ENCODE measurements at places on chromosomes 3 and 15.

GRCh38 chr3:163132111-163132510 is 1635.5 kb downstream of the OTOL1 start:
- DNase-seq: no peak

DNA sequence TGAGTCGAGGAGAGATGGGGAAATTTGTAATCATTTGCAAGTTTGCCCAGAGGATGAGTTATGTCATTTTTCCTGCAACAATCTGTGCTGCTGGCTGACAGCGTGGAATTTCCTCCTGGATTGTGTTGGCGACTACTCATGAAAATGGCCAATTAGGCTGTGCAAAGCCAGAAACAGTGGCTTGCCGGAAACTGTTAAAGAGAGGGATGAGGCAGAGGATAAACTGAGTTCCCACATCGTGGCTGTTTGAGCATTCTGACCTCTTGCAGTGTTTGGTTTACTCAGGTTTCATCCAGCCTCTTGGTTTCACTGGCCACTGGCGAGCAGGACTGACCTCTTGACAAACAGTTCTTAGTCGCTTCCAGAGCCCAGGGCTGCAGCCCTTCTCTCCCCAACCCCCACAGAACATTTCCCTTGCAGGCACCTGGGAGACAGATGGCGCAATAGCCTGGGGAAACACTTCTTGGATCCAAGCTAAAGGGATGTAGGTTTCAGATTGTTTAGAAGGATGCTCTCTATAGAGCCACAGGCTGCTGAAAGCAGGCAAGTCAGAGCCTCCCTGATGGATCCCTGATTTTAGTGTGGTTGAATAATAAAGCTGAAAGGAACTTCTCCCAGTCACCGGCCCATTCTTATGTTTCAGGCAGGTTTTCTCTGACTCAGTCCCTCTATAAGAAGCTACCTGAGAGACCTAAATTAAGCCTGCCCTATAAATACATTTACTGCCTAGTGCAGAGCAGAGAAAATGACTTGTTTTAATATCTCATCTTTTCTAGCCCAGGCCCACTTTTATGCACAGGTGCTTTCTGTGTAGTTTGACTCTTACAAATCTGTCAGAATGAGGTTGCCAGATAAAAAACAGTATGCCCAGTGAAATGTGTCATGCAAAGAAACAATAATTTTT is 92.8 kb upstream of the UBE2E1 start:
- DNase-seq: no peak

DNA sequence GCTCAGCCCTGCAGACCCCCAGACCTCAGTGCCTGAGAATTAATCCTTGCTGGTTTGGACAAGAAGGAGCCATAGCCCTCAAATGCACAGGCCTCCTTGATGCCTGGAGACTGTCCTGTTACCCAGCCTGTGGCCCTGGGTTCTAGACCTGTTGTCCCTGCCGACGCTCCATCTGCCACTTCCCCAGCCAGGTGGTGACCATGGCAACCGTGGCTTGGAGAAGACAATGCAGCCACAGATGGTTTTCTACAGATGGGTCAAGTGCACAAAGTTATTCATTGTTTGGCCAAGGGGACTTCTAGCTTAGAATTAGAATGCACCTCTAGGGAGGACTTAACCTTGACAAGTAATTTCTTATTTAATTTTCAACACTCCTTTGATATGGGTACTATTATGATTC is 297.1 kb downstream of the UACA start:
- no peak for DNase-seq

- no peak for DNase-seq
These were observed 23.1 kb downstream of the RAB27A start for GRCh38 chr15:55266547-55266946.

- no peak for DNase-seq
These were observed 193.3 kb upstream of the ZNF717 start for GRCh38 chr3:75978686-75979085.

- DNase-seq: no peak
These were observed 106.6 kb upstream of the PTPRG start for GRCh38 chr3:61454801-61455200.

GRCh38 chr15:76344893-76345582 is 8.5 kb downstream of the ISL2 start:
- DNase-seq: no peak

DNA sequence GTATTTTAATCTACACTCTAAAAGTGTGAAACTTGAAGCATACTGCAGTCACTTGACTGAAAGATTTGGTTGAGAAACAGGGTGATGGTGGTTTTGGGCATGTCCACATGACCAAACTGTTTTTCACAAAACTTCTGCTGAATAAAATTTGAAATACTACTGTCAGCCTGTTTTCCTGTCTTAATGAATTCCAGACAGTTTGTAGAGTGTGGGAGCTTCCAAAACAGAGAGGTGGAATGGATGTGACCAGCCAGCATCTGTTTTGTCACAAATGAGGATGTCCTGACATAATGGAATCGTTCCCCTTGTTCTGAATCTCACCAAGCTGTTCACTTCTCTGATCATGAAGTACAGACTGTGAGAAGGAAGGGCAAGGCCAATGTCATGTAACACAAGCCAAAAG is 11.8 kb downstream of the MITF start:
- no peak for DNase-seq

GRCh38 chr15:53808058-53808706 is 48.7 kb upstream of the WDR72 start:
- DNase-seq: no peak

DNA sequence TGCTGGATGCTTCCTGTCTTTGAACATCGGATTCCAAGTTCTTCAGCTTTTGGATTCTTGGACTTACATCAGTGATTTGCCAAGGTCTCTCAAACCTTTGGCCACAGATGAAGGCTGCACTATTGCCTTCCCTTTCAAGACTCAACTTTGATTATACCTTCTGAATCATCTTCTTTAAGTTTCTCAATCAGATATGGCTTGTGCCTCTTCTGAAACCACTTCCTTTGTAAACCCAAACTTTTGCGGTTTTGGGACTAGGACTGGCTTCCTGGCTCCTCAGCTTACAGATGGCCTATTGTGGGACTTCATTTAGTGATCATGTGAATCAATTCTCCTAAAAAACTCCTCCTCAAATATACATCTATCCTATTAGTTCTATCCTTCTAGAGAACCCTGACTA is 47.1 kb upstream of the CADPS start:
- no peak for DNase-seq

Measured in activated CD4-positive, alpha-beta T cell treated with anti-CD3 and anti-CD28 coated beads, Interleukin-2, amount 50 U/mL, for 24 hours (primary cell).